Amygdala (tissue), 56 donors: ENCODE measurements at places on chromosomes 13 and 19.

GRCh38 chr19:10279737-10280442 is 6.9 kb upstream of the ICAM4 start:
- DNase-seq = no peak

DNA sequence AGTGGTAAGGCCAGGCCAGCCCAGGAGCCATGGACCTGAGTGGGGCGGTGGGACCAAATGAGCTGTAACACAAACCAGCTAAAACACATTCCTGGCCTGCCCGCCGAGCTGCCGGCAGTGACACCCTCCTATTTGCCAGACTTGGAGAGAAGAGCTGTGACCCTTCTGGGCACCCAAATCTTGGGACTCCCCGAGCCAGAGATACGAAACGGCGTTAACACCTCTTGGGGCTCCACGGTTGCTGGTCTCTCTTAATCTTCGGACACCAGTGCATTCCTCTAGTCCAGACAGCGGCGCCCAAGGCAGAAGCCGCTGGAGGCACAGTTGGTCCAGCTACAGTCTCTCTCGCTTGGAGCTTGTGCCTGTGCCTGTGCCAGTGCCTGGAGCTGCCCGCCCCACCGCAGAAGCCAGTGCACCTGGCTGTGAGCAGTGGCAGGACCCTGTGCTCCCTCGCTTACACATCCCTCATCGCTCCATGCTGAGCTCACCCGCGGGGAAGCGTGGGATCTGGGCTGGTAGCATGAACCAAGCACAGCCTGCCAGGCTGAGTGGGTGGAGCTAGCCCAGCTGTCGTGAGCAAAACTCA is 147.2 kb upstream of the KLHL1 start:
- no peak for DNase-seq

DNA sequence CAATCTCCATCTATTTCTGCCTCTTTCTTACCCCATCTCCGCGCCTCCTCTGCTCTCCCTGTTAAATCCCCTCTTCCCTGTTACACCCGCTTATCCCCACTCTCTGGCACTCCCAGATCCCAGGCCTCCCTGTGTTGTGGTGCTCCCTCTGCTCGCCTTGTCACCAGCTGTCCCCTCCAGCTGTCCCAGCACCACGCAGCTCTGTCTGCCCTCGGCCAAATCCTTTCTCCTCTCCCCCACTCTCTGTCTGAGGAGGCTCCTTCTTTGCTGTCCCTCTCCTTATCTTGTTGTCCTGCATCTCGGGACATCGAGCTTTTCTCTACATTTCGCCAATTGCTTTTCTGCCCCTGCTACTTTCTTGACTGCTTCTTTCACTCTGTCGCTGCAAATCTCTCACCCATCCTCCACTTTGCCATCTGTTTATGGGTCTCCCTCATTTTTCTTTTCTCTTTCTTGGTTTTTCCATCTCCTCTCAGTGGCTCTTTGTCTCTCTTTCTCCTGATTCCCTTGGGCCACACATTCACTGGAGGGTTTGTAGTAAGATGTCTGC is 941 bp downstream of the ZNF160 start:
- DNase-seq = no peak

DNA sequence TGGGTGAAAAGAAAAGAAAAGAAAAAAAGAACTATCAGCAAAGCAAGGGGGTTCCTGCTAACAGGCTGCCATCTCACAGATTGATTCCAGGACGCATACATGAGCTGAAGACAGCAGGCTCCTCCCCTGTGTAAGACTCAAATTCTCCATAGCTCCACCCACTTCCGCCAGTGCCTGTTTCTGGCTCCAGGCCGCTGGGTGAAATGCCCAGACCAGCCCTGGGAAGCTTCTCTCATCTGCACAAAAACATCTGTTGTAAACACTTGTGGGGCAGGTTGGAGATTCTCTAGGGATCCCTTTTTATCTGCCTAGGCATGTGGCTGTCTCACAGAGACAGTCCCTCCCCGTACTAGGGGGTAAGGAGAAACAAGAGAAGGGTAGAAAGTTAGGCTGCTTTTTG is 1054.4 kb upstream of the SPRY2 start:
- no peak for DNase-seq

GRCh38 chr13:112259511-112259910 is 116.6 kb upstream of the SPACA7 start:
- DNase-seq = no peak

DNA sequence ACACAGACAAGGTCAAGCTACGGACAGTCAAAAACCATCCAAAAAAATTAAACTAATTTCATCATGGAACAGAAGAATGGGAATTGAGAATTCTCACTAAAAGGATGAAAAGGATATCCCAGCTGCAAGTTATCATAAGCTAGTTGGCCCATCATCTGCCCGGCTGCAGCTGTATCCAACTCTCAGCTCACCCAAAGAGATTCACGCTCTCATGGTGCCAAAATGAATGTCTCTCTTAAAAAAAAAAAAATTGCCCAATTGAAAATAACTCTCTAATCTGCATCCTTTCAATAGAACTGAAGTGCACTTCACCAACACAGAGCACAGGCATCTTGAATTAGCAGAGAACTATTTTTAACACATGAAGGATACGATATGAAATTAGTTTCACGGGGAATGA is 20.0 kb downstream of the ENOX1 start:
- DNase-seq = no peak

DNA sequence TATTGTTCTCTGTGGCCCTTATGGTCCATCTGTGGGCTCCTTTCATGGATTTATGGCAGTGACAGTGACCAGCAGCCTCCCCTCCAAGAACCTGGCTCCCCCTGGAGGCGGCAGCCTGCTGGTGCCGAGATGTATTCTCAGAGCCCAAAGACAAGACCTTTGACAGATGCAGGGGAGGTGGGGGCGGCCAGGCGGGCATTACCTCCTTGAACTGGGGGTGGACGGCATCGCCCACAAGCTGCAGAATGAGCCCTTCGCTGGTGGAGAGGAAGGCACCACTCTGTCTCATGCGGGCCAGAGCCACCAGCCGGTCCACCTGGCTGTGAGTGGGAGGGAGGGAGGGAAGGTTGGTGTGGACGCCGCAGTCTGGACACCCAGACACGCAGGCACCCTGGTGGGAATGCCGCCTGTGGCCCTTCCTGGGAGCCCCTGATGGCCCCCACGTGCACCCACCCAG is 6.6 kb downstream of the ISOC2 start:
- no peak for DNase-seq

DNA sequence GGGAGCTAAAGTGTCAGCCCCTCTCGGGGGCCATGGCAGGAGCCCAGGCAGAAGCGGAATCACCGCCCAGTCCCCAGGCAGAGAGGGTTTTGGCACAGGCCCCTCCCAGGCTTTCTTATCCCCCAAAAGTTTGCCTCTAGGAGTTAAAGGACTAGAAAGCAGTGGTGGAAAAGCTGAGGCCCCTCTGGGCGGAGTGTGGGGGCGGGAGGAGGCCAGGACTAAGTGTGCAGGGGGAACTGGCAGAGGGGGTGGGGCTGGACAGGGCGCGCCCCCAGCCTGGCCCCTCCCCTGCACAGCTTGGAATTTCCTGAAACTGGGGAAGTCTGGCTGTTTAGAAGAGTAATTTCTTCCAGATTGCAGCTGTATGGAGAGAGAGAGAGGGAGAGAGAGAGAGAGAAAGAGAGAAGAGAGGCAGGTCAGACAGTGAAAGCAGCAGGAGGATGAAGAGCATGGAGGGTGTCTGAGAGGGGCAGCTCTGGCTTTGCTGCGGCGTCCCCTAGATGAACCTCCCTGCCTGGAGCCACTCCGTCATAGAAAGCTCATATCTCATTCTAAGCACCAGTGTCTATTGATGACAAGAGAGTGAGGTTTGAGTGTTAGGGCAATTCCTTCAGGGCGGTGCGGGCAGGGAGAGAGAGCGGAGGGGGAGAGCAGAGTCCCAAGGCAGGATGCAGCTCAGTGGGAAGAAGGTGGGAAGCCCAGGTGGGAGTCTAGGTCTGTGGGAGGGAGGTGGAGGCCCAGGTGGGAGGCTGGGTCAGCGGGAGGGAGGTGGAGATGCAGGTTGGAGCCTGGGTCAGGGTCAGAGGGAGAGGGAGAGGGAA is at the start of gene CDC42EP5:
Gene CDC42EP5, minus strand, starts transcription at position 226 of the 821 bp plus-strand sequence. CDS start 7,749 bp downstream, outside the sequence.
- DNase-seq = no peak

GRCh38 chr13:35812736-35813135 is 318.4 kb downstream of the DCLK1 start:
- no peak for DNase-seq

DNA sequence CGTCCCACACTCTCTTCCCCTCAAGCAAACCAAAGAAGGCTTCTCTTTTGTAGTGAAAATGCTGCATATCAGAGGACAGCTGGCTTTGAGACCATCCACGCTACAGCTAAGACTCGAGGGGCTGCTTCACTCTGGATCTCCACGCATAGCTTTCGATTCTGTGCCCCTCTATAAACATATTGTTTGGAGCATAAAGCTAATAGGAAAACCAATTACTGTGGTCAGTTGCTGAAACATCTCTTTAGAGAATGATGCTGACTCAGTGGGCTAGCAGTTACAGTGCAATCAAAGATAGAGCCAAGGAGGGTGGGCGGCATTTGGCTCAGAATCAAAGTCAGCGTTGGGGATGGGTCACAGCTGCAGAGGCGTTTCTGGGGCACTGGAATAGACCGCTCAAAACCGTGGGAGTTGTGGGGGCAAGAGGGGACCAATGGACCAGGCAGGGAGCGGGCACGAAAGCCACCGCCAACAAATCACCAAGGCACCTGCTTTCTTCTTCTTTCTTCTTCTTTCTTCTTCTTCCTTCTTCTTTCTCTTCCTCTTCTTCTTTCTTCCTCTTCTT is 76.7 kb downstream of the RASL11A start:
- DNase-seq = no peak

GRCh38 chr19:1134431-1134830 is 30.6 kb downstream of the GPX4 start:
- no peak for DNase-seq

DNA sequence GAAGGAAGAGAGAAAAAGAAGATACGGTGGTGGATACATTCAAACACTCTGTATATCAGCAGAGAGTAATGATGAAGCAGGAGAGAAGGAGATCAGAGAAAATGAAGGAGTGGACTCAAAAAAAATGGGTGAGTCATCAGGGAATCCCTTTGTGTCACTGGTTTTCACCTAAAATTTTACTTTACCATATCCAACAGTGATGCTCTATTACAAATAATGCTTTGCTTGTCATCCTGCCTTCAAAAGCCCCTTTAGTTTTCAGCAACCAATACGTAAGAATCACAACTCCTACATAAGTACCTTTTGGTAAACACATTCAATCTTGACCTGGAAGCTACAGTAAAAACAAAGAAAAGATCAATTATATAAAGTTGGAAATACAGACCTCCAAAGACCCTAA is 88.8 kb downstream of the ENOX1 start:
- no peak for DNase-seq

DNA sequence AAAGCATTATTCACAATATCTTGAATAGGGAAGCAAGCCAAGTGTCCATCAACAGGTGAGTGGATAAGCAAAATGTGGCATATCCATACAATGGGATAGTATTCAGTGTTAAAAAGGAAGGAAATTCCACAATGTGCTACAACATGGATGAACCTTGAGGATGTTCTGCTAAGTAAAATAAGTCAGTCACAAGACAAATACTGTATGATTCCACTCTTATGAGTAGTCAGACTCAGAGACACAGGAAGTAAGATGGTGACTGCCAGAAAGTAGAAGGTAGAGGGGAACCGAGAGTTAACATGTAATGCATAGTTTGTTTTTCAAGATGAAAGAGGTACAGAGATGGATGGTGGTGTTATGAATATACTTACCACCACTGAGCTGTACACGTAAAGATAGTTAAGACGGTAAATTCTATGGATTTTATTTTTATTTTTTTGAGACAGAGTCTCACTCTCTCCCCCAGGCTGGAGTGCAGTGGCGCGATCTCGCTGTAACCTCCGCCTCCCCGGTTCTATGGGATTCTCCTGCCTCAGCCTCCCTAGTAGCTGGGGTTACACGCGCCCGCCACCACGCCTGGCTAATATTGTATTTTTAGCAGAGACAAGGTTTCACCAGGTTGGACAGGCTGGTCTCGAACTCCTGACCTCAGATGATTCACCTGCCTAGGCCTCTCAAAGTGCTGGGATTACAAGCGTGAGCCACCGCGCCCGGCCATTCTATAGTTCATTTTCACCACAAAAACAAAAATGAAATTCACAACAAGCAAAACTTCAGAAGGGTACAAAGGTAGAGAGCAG is 1.0 kb upstream of the CHAMP1 start:
- no peak for DNase-seq

DNA sequence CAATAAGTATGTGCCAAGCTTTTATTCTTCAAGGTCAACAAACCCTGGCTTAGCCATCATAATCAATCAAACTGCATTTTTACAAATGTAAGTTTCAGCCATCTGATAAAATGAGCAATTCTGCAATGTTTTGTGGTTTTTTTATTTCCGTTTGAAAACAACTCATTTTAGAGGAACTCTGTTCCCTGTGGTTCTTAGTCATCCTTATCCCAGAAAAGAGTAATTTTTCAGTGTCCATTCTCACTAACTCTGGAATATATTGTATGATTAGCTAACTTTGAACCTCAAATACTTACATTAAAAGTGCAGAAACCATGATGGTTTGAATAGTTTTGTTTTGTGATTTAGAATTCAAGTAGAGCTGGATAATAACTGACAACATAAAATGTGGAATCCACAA is 87.6 kb downstream of the IRS2 start:
- DNase-seq = no peak

GRCh38 chr13:24500977-24501376 is 11.6 kb downstream of the PARP4 start:
- DNase-seq = no peak

GRCh38 chr19:42229855-42230351 is 9.8 kb downstream of the ZNF526 start:
- DNase-seq = no peak

GRCh38 chr13:36919833-36920615 is at the start of gene SMAD9:
TSS of gene SMAD9 (minus strand) at chr13:36920238. CDS start at chr13:36879689, 40,549 bp downstream.
- DNase-seq = no peak

DNA sequence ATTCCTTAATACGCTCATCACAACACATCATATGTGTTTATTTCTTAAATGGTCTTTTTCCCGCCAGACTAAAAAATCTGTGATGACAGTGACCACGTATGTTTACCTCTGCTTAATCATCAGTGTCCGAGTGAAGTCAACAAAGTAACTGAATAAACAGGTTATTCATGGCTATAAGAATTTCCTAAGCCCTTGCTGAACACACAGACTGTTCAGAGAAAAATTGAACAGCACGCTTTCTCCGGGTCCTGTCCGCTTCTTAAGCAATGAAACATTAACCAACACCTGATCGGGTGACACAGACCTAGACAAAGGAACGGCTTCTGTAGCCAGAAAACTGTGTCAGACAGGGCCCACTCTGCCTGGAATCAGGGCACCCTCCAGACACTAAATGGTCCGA is 14.3 kb downstream of the SAFB2 start:
- DNase-seq = no peak

GRCh38 chr19:49951806-49952478 is 9.0 kb downstream of the SIGLEC11 start:
- DNase-seq = no peak
